IgD-negative memory B cell (primary cell): ENCODE measurements at places on chromosomes 5 and 9. TPM values are rescaled to one million over a fixed set of nuclear protein-coding genes. Genes with fewer than 3 reads are reported as not detected.

Gene GGTA1
- not detected for polyA plus RNA-seq

Gene FASTKD3
- 11.2 TPM for polyA plus RNA-seq

Gene FAT2
- polyA plus RNA-seq, result not detected

Gene F12
- polyA plus RNA-seq, result 0.78 TPM

Gene UNC5A
- polyA plus RNA-seq, result not detected

Gene FLT4
- polyA plus RNA-seq, result 0.56 TPM

Gene PCDHB6
- polyA plus RNA-seq, result not detected

Gene PPP2R2B
- polyA plus RNA-seq, result 0.14 TPM

Gene CDC20B
- not detected for polyA plus RNA-seq

Gene KCNV2
- polyA plus RNA-seq, result not detected

Gene SEPTIN8
- polyA plus RNA-seq, result 1.1 TPM

Gene TIMD4
- polyA plus RNA-seq, result not detected

Gene CDH10
- not detected for polyA plus RNA-seq

Gene ZBED3
- 0.29 TPM for polyA plus RNA-seq

Gene C9orf50
- not detected for polyA plus RNA-seq

Gene CCDC183
- 0.78 TPM for polyA plus RNA-seq

Gene BTNL9
- 5.1 TPM for polyA plus RNA-seq

Gene DOK3
- polyA plus RNA-seq, result 154 TPM

Gene LEAP2
- 1.4 TPM for polyA plus RNA-seq

Gene TYRP1
- not detected for polyA plus RNA-seq

Gene TMC1
- polyA plus RNA-seq, result not detected

Gene F2RL1
- 2.6 TPM for polyA plus RNA-seq

Gene PAEP
- polyA plus RNA-seq, result not detected

Gene NKD2
- polyA plus RNA-seq, result not detected
